ENCODE measurements at places on chromosomes 12 and 14.
A peak's percentile ranks its signal among the peaks of the same experiment; 100 is the strongest.

- DNase-seq: no peak
Observed at GRCh38 chr12:50828886-50829285, 13.8 kb upstream of the TMPRSS12 start.

DNA sequence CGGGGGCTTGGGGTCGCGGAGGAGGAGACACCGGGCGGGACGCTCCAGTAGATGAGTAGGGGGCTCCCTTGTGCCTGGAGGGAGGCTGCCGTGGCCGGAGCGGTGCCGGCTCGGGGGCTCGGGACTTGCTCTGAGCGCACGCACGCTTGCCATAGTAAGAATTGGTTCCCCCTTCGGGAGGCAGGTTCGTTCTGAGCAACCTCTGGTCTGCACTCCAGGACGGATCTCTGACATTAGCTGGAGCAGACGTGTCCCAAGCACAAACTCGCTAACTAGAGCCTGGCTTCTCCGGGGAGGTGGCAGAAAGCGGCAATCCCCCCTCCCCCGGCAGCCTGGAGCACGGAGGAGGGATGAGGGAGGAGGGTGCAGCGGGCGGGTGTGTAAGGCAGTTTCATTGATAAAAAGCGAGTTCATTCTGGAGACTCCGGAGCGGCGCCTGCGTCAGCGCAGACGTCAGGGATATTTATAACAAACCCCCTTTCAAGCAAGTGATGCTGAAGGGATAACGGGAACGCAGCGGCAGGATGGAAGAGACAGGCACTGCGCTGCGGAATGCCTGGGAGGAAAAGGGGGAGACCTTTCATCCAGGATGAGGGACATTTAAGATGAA is 630 bp downstream of the FOS start:
- DNase-seq: peak; percentile 79

- no peak for DNase-seq
Observed at GRCh38 chr14:50352584-50352983, 40.5 kb downstream of the DMAC2L start.

DNA sequence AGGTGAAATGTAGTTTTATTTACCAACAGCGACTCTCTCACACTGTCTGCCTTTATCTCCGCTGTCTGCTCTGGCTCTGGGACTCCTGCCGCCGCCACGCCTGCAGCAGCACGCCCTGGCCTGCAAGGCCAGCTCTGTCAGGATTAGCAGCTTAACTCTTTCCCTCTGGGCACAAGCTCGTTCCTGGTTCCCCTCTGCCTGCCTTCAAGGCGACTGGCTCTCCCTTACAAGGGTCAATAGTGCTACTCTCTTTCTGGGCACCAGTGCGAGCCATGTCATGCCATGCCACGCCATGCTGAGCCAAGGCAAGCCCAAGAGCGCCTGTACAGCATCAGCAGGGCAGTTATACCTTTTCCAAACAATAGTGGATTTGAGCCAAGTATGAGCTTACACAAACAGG is 3.6 kb upstream of the CLEC2B start:
- DNase-seq: no peak

GRCh38 chr12:62435303-62436163 is 31.1 kb upstream of the MON2 start:
- DNase-seq: peak; percentile 68

DNA sequence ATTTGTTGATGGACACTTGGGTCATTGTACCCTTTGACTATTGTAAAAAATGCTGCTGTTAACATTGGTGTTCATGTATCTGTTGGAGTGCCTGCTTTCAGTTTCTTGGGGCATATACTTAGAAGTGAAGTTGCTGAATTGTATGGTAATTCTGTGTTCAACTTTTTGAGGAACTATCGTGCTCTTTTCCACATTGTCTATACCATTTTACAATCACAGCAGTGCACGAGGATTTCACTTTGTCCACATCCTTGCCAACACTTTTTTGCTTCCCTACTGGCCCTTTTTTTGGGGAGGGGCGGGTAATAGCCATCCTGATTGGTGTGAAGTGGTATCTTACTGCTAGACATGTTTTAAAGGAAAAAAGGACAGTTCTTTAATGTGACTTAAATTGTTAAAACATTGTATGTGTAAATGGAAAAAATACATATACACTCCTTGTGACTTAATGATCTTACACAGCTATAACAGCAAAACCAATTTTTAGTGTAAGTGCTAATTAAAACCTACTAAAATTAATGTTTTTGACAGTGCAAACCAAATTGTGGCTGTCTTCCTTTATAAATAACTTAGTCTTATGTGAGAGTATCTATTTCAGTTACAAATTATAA is 52.7 kb downstream of the WNK1 start:
- no peak for DNase-seq

- DNase-seq: peak; percentile 65
Observed at GRCh38 chr14:93114068-93114710, 1.5 kb downstream of the ITPK1 start.

DNA sequence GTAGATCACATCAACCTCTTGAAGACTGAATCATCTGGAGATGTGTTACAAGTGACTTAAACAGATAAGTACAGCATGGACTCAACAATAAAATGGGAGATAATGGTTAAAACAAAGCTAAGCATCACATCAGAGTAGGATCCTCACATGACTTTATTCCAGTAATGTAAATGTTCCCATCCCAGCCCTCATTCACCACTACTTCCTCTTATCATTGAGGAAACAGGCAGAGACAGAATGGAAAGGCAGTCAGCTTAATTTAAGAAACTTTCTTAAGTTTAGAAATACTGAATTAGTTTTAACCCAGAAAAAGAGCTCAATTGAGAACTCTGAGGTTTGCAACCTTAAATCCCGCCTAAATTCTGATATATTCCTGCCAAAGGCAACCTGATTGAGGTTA is 1.2 kb upstream of the ALG10 start:
- no peak for DNase-seq

- DNase-seq: no peak
Observed at GRCh38 chr14:103103461-103104388, 9.2 kb downstream of the EXOC3L4 start.

- DNase-seq: peak; percentile 70
Observed at GRCh38 chr12:123973552-123974341, 732 bp downstream of the ZNF664 start.

GRCh38 chr12:15688838-15689625 is 100.2 kb downstream of the EPS8 start:
- no peak for DNase-seq

GRCh38 chr12:95440401-95440800 is 33.6 kb upstream of the METAP2 start:
- DNase-seq: no peak

DNA sequence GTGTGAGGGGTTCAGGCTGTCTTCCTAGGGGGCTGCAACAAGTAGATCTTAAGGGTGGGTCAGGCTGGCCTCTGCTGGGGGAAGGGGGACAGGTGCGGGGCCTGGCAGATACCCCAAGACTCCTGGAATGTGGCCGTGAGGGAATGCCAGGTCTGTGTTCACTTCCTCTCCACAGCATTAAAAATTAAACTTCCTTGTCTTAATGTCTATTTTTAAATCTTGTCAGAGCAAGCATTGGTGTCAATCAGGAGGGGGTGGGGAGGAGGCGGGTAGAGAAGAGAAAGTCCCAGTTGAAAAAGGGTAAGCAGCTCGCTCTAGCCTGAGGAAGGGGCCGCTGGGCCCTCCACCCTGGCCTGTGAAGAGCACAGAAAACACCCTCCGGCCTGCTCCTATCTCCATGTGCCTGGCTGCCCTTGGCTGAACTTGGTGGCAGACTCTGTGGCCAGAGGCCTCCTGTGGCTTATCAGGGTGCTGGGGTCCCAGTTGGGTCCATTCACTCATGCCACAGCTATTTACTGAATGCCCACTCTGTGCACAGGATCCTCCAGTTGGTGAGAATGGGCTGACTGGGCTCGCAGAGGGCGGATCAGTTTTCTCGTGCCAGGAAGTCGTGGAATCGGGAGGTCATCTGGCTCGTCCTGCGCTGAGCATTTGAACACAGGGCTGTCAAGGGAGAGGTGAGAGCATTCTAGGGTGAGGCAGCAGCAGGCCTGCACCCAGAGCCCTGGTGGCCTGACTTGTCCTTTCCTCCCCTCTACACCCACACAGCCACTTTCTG is 128.8 kb downstream of the TSPAN9 start:
- DNase-seq: no peak

- DNase-seq: no peak
Observed at GRCh38 chr12:32455607-32456071, 56.3 kb downstream of the FGD4 start.

DNA sequence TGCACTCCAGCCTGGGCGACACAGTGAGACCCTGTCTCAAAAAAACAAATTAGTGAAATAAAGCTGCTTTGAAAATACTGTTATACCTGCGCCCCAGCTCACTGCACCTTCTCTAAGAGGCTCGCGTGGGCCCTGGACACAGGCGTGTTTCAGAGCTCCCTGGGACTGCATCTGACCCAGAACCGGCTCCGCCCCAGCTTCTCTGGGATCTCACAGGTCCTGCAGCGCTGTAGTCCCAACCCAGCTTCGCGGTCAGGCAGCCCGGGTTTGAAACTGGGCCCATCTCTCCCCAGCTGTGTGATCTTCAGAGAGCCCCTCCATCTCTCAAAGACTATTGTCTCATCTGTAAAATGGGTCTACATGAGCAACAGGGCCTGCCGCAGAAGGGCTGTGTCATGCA is 7.5 kb downstream of the RIMBP2 start:
- DNase-seq: no peak

- DNase-seq: no peak
Observed at GRCh38 chr12:100265732-100266584, 921 bp downstream of the DEPDC4 start.

GRCh38 chr14:23518709-23519108 is 32.9 kb downstream of the ZFHX2 start:
- no peak for DNase-seq

All from activated CD8-positive, alpha-beta memory T cell treated with anti-CD3 and anti-CD28 coated beads for 24 hours (primary cell).